Anterior cingulate cortex (tissue), 58 donors: ENCODE measurements at places on chromosomes 1 and 21.

DNA sequence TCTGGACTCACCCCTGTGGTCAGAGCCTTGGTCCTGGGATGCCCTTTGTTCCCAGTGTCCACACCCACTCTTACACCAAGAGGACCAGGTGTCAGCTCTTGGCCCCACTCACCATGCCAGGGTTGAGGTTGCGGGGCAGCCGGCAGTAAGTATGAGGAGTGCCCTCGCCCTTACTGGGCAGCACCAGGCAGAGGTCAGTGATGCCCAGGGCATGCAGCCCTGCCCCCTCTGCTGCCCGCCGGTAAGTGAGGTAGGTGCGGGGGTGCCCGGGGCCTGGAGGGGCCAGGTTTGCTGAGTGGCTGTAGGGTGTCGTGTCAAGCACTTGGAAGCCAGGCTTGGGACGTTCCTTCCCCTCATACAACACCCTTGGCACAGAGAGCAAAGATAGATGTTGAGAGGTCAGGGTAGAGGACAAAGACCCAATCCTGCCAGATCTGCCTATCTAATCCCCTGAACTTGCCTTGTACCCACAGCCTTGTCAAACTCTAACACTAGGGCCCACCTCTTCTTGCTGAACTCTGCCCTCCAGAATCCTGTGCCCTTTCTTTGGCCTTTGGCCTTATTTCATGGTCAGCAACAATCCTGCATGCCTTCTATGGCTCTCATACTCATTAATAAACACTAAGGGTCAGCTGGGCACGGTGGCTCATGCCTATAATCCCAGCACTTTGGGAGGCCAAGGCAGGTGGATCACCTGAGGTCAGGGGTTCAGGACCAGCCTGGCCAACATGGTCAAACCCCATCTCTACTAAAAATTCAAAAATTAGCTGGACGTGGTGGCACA lies 3.6 kb downstream of the DENND4B start:
- DNase-seq, result no peak

DNA sequence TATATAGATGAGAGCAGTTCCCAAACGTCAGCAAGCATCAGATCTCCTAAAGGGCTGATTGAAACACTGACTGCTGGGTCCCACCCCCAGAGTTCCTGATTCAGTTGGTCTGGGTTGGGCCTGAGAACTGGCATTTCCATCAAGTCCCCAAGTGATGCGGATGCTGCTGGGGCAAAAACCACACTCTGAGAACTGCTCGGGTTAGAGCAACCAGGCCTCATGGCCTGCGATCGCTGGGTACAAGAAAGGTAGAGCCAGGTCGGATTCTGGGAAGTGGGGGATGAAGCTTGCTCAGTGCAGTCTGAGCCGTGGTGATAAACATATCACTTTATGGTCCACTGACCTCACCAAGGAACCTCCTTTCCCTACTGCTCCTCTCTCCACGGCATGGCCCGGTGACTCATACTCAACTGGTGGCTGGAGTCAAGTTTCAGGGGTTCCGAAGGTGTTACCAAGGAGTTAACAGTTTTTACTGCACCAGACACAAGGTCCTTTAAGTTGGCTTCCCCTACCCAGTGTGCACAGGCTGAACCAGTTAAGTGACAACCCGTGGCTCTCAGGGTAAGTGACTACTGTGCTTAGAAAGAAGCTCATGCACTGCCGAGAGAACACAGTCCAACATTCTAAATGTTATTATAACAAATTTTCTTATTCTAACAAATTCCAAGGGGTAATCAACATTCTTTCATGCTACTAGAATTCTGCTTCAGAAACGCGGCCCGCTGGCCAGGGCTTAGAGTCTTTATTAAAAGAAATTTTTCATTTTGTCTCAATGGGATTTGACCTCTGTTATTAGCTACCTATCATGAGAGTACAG lies 153.5 kb downstream of the TGFBR3 start:
- DNase-seq, result no peak

DNA sequence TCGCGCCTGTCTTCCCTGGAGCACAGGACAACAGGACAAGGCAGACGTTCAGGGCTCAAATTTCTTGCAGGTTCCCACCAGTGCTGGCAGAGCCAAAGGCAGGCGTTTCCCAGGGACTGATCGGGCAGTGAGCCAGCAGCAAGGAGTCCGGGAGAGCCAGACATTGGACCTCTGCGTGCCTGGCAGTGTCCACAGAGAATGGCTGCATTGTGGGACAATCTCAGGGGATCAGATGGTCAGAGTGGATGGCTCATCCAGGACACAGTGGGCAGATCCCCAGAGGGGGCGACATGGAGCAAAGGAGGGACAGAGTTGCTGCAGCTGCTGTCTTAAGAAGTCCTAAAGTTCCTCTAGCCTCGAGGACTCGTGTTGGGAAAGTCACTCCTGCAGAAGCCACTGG lies 4.6 kb downstream of the TMEM63A start:
- DNase-seq, result peak; percentile 93

DNA sequence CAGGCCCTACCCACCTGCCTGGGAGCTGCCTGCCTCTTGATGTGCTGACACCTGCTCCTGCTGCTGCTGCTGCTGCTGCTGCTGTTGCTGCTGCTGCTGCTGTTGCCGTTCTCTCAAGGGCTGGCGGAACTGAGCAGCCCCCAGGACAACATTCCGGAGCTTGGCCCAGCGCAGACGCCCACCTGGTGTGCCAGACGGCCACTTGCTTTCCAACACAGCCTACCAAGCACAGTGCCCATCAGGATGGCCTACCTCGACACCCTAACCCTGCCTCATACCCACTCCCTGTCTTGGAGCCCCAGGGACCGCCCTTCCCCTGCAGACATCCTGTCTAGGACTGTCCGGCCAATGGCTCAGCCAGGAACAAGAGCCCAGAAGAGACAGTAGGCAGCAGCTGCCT lies 11.8 kb downstream of the DENND4B start:
- no peak for DNase-seq

- DNase-seq, result no peak
Observed at GRCh38 chr1:115293899-115294298, 44.1 kb downstream of the NGF start.
